ENCODE measurements at places on chromosomes 3 and 15. TPM values are rescaled to one million over a fixed set of nuclear protein-coding genes. Genes with fewer than 3 reads are reported as not detected.

DNA sequence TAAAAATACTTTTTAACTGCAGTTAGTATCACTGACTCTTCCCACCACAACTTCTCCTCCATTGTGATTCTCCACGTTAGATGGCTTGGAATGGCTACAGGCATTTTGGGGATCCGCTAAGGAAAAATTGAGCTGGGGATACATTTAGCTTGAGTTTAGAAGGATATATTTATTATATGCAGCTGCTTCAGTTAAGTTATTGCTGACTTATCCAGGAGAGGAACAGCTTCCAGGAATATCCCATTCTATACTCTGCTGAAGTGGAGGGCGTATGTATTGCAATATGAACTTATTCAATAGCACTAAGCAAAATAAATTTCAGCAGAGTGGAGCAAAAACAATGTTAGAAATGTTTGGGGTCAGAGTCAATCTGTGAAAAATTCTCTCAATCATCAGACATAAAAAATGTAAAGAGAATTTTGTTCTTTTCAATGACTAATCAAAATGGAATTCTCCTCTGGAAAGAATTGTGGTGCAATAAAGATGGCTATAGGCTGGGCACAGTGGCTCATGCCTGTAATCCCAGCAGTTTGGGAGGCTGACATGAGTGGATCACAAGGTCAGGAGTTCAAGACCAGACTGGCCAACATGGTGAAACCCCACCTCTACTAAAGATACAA is 84.7 kb downstream of the NCEH1 start:
- no peak overlapping the region for H3K4me3 ChIP-seq
- no peaks in the 10 kb centered on the region for H3K27me3 ChIP-seq
- no peak overlapping the region for H3K27ac ChIP-seq
- peaks cover 21% of the 10 kb centered on the region for H3K4me1 ChIP-seq

GRCh38 chr15:69610858-69611257 is 158.2 kb downstream of the RPLP1 start:
- H3K27me3 ChIP-seq = peaks cover 29% of the 10 kb centered on the region
- H3K27ac ChIP-seq = no peak overlapping the region
- no peaks in the 10 kb centered on the region for H3K36me3 ChIP-seq
- H3K4me1 ChIP-seq = no peaks in the 10 kb centered on the region

- H3K4me1 ChIP-seq = no peaks in the 10 kb centered on the region
- no peak overlapping the region for H3K4me3 ChIP-seq
- H3K36me3 ChIP-seq = no peaks in the 10 kb centered on the region
- no peak for DNase-seq
These were observed 4.1 kb upstream of the COL6A5 start for GRCh38 chr3:130341388-130341787.

- H3K36me3 ChIP-seq = no peaks in the 10 kb centered on the region
- no peaks in the 10 kb centered on the region for H3K27me3 ChIP-seq
- peak; percentile 9 for DNase-seq
- H3K4me3 ChIP-seq = no peak overlapping the region
- no peaks in the 10 kb centered on the region for H3K4me1 ChIP-seq
These were observed 76.2 kb downstream of the IMPG2 start for GRCh38 chr3:101244212-101244575.

GRCh38 chr3:182632077-182632393 is 161.3 kb upstream of the ATP11B start:
- H3K4me3 ChIP-seq = no peak overlapping the region
- H3K4me1 ChIP-seq = no peaks in the 10 kb centered on the region
- H3K27me3 ChIP-seq = no peaks in the 10 kb centered on the region
- H3K36me3 ChIP-seq = no peaks in the 10 kb centered on the region
- no peak for DNase-seq
- H3K27ac ChIP-seq = no peak overlapping the region

The SERINC4 gene
- not detected for total RNA-seq

The SCN5A gene
- 2.0 TPM for total RNA-seq

DNA sequence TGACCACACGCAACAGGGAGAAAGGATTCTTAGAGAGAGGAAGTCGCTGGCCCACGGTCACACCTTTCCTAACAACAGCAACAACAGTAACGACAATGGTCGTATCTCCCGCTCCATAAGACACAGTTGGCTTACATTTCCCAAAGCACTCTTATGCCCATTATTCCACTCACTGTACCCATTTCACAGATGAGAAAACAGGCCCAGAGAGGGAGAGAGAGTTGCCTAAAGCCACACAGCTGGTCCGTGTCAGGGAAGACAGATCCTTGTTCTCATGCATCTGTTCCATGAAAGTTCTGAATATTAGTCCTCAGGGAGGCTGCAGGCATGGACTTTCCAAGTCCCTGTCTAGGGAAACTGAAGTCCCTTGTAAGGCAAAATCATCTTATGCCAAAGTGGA is 42.0 kb upstream of the ATP2B2 start:
- no peaks in the 10 kb centered on the region for H3K36me3 ChIP-seq
- no peak overlapping the region for H3K4me3 ChIP-seq
- no peak for DNase-seq
- peaks cover 4% of the 10 kb centered on the region for H3K27me3 ChIP-seq
- no peaks in the 10 kb centered on the region for H3K4me1 ChIP-seq
- no peak overlapping the region for H3K27ac ChIP-seq

GRCh38 chr3:188446014-188446413 is 292.1 kb downstream of the LPP start:
- peaks cover 6% of the 10 kb centered on the region for H3K36me3 ChIP-seq
- no peaks in the 10 kb centered on the region for H3K27me3 ChIP-seq
- no peak overlapping the region for H3K4me3 ChIP-seq
- no peak for DNase-seq
- H3K27ac ChIP-seq = no peak overlapping the region

- H3K4me1 ChIP-seq = peaks cover 1% of the 10 kb centered on the region
- no peaks in the 10 kb centered on the region for H3K36me3 ChIP-seq
- peaks cover 51% of the 10 kb centered on the region for H3K27me3 ChIP-seq
- H3K4me3 ChIP-seq = no peak overlapping the region
- DNase-seq = no peak
These were observed 1.4 kb downstream of the EPHB1 start for GRCh38 chr3:134796281-134797056.

GRCh38 chr15:27454281-27455075 is 483.5 kb downstream of the GABRG3 start:
- H3K27me3 ChIP-seq = no peaks in the 10 kb centered on the region
- DNase-seq = peak; percentile 54
- H3K27ac ChIP-seq = no peak overlapping the region

GRCh38 chr3:41503998-41504623 is 304.8 kb downstream of the CTNNB1 start:
- H3K4me1 ChIP-seq = no peaks in the 10 kb centered on the region
- no peak overlapping the region for H3K4me3 ChIP-seq
- DNase-seq = no peak
- H3K27ac ChIP-seq = no peak overlapping the region

DNA sequence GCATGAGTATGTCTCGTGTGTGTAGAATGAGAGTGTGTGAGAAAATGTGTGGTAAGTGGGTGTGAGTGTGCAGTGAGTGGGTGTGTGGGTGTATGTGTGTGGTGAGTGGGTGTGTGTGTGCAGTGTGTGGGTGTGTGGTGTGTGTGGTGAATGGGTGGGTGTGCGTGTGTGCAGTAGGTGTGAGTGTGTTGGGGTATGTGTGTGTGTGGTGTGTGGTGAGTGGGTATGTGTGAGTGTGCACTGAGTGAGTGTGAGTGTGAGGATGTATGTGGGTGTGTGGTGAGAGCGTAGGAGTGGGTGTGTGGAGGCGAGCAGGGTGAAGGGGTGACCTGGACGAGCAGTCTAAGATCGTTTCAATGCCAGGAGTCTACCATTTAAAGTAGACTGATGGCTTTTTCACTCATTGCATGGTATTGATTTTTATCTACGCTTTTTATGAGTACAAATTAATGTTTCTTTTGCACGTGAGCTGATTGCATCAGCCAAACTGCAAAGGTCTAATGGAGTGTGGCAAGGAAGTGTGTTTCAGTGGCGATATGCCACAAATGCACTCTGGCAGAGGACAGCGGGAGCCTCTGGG is 1.6 kb upstream of the CPN2 start:
- peaks cover 11% of the 10 kb centered on the region for H3K27me3 ChIP-seq
- H3K27ac ChIP-seq = no peak overlapping the region
- no peak for DNase-seq
- no peak overlapping the region for H3K4me3 ChIP-seq
- no peaks in the 10 kb centered on the region for H3K36me3 ChIP-seq

The TMEM44 gene
- 9.7 TPM for total RNA-seq
